ENCODE measurements at places on chromosomes 7 and 10.

DNA sequence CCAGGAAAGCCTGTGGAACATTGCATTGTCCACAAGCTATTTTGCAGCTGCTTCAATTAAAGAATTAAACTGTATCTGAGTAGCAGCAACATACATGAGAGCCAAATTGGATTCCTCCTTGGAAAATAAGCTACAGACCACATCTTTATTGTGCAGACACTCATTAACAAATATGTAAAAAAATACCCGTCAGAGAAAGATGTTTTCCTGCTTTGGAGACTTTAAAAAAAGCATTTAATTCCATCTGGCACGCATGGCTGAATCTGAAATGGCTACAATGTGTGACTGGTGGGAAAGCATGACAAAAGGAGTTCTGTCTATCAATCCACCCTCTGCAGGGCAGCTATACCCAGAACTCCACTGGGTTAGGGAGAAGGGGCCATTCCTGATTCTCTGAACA is 73.1 kb upstream of the HPS1 start:
- DNase-seq, result no peak

GRCh38 chr7:108486291-108486966 is 30.2 kb upstream of the NRCAM start:
- no peak for DNase-seq

DNA sequence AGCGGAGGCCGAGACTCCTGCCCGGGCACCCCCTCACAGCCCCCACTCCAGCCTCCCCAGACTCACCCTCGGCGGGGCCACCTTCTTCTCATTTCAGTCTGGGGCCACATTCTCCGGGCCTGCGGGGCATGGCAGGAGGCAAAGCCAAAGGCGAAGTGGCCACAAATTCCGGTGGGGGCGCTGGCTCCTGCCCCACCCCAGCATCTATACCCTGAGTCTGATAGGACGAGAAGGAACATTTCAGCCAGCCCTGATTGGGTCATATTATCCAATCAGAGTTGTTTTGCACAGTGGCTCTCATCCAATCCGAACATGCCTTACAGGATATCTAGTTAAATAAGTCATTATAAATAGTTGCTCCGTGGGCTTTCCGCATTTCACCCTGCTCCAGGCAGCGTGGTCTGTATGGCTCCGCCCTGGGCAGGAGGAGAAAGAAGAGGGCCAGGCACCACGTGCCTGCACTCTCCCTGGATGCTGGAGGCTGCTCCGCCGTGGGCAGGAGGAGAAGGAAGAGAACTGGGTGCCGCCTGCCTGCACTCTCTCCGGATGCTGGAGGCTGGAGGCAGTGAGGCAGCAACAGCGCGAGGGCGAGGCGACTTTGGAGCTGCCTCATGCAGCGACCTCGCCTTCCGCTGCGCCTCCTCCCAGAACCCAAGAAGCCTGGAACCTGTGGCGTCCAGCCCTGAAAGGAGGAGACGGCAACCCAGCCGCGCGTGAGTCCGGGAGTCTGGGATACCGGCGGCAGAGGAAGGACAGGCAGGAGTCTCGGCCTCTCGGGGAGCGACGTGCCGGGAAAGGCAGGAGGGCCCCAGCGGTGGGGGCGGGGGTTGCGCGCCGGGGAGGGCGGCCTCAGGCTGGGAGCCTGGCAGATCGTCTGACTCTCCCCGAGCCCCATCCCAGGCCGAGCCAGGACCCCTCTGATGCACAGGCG is 162.9 kb downstream of the ZNF33B start:
- no peak for DNase-seq

DNA sequence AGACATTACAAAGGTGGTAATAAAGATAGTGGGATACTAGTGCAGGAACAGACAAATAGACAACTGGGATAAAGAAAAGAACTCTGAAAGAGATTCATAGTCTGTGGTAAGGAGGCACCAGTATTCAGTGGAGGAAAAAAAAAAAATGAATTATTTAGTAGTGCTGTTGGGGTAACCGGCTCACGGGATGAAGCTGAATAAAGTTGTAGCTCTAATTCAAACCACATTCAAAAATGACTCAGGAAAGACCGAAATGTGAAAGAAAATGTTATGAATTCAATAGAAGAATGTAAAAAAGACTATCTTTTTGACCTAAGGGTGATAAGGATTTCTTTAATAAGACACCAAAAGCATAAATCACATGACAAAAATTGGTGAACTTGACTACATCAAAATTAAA is 83.1 kb upstream of the HABP2 start:
- DNase-seq, result no peak

GRCh38 chr10:47381427-47382379 is 2.4 kb downstream of the ZNF488 start:
- no peak for DNase-seq

- DNase-seq, result no peak
Measured at GRCh38 chr10:101020427-101021075, 10.4 kb downstream of the PDZD7 start.

DNA sequence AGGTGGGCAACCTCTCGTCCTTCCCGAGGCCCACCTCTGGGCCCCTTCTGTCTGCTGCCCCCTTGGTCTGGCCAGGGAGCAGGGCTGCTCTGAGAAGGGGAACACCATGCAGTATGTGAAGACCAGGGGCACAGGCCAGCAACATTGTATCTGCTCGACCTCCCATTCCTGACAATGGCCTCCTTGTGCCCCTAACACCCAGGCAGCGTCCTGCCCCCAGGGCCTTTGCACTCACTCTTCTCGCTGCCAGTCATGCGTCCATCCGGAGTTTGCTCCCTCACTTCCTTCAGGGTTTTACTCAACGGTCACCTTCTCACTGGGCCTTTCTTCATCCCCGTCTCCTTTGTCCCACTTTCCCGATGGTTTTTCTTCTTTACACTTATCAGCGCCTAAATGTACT is 232.9 kb upstream of the GRB10 start:
- no peak for DNase-seq

- DNase-seq, result no peak
Measured at GRCh38 chr10:117726596-117727295, 184.2 kb downstream of the EMX2 start.

GRCh38 chr10:132169766-132170560 is 16.8 kb upstream of the DPYSL4 start:
- DNase-seq, result no peak

DNA sequence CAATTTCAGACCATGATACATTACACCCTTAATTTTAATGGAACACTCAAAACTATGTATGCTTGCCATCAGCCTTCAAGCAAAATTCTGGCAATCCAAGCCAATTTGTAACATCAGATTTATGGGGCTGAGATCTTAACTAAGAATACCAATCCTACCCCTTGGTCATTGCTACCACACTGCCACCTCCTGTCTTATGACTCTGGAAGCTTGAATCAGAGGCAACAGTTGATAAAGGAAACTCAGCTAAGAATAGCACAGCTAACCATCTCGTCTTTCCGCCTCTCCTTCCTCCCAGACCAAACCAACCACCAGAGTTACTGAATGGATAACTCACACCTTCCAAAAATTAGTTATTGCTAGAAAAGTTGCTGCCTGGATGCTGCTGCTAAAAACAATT is 7.4 kb downstream of the IGF2BP3 start:
- no peak for DNase-seq

DNA sequence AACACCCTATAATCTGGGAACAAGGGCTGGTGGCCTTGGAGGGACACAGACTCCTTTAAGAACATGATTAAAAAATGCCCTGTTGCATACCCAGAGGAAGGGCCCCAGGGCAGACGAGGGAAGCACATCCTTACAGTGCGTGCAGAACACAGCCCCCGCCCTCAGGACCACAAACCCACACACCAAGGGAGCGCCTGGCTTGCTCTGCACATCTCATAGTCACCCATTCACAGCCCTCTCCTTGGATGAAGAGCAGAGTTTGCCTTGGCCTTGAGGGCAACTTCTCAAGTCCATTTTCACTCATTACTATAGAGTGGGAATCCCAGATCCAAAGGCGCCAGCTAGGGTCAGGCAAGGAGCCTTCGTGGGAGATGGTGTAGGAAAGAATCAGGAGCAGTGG is 6.3 kb upstream of the VSIR start:
- DNase-seq, result no peak

DNA sequence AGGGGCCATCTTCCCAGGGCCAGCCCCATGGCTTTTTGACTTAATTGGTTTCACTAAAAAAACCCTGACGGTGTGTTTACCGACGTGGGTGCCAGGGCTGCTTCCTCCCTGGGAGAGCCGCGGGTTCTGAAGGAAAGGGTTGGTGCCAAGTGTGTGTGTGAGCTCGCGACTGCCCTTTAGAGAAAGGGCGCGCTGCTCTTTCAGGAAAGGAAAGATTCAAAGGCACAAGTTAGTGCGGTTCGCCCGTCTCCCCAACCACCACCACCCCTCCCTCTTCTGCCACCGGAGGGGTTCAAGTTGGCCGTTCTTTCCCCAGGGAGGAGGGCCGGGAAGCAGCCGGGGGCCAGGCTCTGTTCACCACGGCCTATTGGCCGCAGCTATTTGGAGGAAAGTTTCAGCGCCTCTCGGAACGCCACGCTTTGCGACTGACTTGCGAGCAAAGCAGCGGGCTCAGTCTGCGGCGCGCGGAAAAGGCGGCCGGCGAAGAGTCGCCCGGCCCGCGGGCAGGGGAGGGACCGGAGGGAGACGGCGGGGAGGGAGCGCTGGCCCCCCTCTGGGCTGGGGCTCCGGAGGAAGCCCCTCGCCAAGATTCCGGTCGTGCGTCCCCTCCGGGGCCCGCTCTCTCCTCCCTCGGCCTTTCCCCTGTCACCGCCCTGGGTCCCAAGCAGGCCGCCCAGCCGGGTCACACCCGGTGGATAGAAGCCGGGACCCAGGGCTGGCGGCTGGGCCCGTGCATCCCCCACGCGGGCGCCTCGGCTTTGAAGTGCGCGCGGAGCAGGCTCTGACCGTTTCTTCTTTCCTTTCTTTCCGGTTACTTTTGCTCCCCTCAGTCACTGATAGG is 165.9 kb upstream of the PPP1R3A start:
- DNase-seq, result no peak

DNA sequence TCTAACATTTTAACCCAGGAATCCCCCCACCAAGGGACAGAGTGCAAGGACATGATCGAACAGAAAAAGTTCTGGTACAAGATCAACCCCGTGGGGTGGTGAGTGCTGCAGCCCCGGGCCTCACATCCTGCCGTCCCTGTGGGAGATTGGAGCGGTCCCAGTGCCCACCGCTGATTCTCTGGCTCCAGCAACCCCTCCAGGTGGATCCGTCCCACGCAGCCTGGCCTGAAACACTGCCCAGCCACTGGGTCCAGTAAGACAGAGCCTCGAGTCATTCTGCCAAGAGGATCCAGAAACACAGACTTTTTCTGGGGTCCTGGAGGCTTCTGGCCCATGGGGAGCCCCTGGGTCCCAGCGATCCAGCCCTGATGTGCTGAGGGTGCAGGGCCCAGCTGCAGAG is 29.5 kb downstream of the GRIFIN start:
- DNase-seq, result no peak

DNA sequence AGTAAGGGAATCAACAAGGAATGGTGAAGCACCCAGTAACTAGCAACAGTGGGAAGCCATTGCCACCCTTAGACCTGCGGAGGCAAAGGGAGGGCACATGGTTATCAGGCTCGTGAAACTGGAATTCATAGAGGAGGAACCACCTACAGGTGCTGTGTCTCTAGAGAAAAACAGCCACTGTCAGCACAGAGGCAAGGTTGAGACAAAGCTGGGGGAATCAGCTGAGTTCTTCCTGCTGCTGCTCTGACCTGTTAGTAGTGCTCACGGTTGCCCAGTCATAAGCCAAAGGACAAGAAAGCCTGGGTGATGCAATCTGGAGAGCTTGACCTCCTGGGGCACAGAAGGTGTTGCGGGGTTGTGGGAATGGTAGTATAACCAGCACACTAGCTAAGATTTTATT is 110.1 kb downstream of the TPST1 start:
- DNase-seq, result no peak

- DNase-seq, result no peak
Measured at GRCh38 chr10:29968585-29968984, 90.8 kb downstream of the JCAD start.

DNA sequence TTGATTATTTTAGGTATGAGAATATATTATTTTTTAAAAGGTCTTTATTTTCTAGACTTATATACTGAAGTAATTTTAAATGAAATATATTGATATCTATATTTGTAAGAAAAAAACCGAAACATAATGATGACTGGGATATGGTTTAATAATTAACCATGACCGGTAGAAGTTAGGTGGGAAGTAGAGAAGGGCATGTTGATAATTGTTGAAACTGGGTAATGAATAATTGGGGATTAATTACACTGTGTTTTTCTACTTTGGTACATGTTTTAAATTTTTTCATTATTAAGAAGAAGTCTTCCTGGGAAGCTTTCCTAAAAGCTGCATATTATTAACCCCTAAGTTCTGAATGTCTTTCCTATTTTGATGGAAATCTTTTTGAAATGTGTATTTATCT is 16.3 kb downstream of the TSPAN12 start:
- DNase-seq, result no peak

GRCh38 chr10:110009736-110010475 is 2.1 kb downstream of the ADD3 start:
- DNase-seq, result no peak

GRCh38 chr10:21675157-21675796 is 141.2 kb downstream of the MLLT10 start:
- DNase-seq, result no peak

GRCh38 chr10:109774121-109774440 is 149.2 kb downstream of the XPNPEP1 start:
- no peak for DNase-seq

- DNase-seq, result no peak
Measured at GRCh38 chr10:3265088-3265487, 92.5 kb upstream of the PITRM1 start.

- no peak for DNase-seq
Measured at GRCh38 chr10:14371581-14371980, 40.9 kb upstream of the FRMD4A start.

DNA sequence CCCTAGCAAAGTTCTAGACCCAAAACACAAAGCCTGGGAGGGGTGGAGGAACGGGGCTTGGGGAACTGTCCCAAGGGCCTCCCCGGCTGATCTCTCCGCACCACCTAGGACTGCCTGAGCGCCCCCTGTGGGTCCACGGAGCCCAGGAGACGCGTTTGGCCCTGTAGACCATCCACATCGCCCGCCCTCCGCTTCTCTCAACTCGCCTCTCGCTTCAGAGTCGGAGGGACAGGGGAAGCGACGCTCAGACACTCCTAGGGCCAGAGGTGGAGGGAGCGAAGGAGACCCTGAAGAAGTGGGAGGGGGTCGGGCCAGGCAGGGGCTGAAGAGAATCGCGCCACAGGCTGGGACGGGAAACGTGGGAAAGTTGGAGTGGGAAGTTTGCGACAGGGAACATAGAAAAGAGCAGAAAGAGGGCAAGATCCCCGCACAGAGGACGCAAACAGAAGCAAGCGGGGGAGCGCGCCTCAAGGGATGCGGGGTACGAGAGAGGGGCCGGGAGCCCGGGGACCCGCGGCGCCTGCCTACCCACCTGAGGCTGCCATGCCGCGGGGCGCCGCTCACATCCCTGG is 378 bp downstream of the PIK3AP1 start:
- peak; percentile 50 for DNase-seq

GRCh38 chr7:29485339-29486190 is 78.1 kb upstream of the PRR15 start:
- DNase-seq, result no peak

GRCh38 chr7:65308300-65308678 is 65.4 kb upstream of the ZNF92 start:
- DNase-seq, result no peak

GRCh38 chr7:142111499-142111898 is at the start of gene MGAM2:
TSS of gene MGAM2 (plus strand) at chr7:142111718. CDS start at chr7:142116874, 5,156 bp downstream.
- DNase-seq, result no peak

- no peak for DNase-seq
Measured at GRCh38 chr10:119306514-119306951, 99.2 kb downstream of the GRK5 start.
